Activated CD4-positive, alpha-beta T cell treated with anti-CD3 and anti-CD28 coated beads for 48 hours (primary cell): ENCODE measurements at places on chromosomes 13 and 19.

GRCh38 chr19:19169236-19170052 lies 619 bp downstream of the MEF2B start:
- no peak for DNase-seq

DNA sequence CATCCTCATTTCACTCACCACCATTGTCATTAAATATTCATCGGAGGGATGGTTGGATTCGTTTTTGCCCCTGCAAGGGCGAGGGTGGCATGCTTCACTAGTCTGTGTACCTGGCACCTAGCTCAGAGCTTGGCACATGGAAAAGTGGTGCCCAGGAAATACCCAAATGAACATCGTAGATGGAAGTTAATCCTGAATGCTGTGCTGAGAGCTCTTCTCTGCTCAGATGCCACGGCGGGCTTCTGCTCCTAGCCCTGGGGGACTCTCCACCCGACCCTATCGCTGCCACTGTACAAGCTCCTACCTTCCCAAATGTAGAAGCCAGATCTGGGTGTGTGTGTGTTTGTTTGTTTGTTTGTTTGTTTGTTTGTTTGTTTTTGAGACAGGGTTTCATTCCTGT lies 113.0 kb upstream of the ZNF507 start:
- no peak for DNase-seq

DNA sequence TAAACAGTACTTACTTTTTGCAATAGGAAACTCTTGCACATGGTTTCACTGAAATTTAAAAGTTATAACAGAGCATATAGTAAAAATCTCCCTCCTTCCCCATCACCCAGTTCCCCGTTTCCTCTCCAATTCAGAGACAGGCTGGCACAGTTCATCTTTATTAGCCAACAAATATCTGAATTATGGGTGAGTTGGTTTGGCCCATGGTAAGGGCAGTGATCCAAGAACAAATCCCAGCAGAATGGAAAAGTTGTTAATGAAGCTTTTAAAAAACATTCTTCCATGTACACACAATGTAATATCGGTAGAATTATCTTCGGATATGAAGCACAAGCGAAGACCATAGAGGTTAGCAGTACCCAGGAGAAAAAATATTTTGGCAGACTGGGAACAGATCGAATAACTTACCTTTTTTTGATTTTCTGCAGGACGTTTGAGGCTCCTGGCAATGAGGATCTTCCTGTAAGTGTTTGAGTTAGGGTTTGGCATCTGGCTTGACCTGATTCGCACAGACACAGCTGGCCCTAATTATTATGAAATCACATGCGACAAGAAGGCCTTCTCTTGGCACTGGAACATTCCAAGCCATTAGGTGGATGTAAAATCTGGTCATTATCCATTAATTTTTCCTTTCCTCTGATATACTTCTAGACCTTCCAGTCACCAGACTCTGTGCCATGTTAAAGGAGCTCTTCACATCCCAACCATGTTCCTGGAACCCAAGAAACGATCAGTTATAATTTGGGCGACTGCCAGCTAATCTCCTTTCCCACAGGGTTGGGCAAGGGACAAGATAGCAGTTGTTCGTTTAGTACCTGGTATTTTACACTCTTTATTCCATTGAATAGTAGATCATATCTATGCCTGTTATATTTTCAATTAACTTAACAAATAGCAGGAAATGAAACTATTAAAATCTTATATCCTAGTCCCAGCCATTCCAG lies 139.4 kb upstream of the TSC22D1 start:
- no peak for DNase-seq

- peak; percentile 28 for DNase-seq
Measured at GRCh38 chr19:38739440-38740256, 4.6 kb downstream of the CAPN12 start.

GRCh38 chr13:32330441-32330840 lies 15.1 kb downstream of the BRCA2 start:
- no peak for DNase-seq

- DNase-seq, result no peak
Measured at GRCh38 chr19:2770055-2771013, 12.7 kb downstream of the SGTA start.

DNA sequence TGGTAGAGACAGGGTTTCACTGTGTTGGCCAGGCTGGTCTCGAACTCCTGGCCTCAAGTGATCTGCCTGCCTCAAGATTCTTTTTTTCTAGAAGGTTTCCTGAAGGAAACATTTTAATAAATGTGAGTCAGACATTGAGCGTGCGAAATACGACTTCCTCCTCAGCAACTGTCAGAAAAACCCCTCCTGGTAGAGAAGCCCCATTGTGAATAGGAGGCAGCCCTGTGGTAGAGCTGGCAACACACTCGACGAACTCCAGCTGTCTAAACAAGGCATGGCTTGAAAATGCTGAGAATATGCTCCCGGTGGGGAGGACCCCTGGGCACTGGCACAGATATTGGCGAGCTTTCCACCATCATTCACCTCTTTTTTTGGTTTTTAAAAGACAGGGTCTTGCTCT lies 9.8 kb downstream of the ZNF333 start:
- no peak for DNase-seq

DNA sequence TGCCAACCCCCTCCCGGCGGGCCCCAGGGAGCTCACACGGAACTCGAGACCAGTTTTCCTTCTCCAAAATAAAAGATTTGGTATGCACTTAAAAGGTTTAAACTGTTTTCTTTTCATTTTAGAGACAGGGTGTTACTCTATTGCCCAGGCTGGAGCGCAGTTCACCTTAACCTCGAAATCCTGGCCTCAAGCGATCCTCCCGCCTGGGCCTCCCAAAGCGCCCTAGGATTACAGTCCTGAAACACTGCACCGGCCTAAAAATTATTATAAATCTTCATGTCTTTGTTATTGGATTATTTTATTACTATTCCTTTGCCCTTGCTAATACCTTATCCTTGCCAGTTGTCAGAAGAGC lies 553 bp upstream of the SLC7A1 start:
- no peak for DNase-seq

DNA sequence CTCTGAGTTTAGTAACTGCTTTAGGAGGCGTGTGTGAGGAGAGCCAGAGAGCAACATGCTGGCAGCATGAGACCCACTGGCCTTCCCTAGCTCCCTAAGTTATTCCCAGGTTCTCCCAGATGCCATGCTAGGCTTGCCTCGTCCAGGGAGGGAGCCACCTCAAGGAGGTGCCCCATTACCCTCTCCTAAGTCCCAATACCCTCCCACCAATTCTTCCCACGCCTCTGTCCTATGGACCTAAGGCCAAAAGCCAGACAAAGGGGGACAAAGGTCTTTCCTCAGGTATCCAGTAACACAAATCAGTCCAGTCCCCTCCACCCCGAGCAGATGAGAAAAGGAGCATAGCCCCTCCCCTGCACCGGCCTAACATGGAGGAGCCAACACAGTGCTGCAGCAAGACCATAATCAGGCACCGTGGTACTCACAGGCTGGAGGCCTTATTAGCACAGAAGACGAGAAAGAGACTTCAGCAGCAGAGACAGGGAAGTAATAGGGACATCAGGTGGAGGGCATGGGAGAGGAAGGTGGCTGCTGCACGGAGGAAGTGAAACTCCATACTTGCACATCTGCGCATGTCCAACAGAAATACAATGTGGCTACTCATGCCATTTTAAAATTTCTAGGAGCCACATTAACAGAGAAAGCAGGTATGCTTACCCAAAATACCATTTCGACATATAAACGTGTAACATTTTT lies 46.3 kb downstream of the BRD4 start:
- DNase-seq, result no peak

DNA sequence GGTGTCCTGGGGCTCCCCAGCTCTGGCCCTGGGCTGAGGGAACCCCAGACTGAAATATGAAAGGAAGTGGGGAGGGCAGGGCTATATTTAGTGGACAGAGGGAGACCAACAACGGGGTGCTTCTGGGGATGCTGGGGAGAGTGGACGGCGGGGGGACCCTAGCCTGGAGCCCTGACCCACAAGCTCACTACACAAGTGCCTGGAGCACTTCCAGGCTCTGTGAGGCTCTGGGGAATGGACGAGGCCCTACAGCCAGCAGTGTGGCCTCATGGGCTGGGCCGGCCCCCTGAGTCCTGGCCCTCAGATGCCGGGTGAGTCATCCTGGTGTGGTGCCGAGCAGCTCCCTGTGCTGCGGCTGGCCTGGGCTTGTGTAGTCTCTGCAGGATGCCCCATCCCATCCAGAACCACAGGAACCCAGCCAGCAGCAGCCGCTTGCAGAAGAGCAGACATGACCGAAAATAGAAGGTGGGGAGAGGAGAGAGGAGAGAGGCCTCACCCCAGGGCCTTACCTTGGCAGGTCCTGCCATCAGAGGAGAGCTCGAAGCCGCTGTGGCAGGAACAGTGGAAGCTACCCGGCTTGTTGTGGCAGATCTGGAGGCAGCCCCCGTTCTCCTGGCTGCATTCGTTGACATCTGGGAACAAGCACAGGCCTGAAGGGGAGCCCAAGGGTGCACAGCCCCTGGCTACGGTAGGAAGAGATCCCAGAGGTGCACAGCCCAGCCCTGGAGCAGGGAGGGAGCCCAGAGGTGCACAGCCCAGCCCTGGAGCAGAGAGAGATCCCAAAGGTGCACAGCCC lies 26.1 kb downstream of the GAS6 start:
- DNase-seq, result no peak

- no peak for DNase-seq
Measured at GRCh38 chr13:97653443-97654140, 219.6 kb downstream of the RAP2A start.

- DNase-seq, result no peak
Measured at GRCh38 chr19:51410950-51411748, 6.3 kb downstream of the SIGLEC10 start.

- DNase-seq, result no peak
Measured at GRCh38 chr13:93397619-93398018, 171.0 kb downstream of the GPC6 start.

DNA sequence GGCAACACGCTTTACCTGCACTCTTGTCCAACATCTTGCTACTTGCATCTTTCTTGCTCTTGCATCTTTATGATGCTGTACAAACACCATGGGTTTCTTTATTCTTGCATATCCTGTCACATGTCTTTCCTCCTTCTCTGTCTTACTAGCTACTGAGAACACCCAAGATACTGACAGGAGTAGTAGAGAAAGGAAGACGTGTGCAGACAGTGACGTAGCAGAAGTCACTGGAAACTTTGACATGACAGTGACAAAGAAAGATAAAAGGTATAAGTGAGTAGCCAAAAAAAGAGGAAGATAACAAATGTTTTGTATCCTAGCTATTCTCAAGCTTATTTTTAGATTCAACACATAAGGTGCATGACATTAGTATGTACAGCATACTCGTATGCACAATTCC lies 34.2 kb downstream of the TRPC4 start:
- DNase-seq, result no peak

DNA sequence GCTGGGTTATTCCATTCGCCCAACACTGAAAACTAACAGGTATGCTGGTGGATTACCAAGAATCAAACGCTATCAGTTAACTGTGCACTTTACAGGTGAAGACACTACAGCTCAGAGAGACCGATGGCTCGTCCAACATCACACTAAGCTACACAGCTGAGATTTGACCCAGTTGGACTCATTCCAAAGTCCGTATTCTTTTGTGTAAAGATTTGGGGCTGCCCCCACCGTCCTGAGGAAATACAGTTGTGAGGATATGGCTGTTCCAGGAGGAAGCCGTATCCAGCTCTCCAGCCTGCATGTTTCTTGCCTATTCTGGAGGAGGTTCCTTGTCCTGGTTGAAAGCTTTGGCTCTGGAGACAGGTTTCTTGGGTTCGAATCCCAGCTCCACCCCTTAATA lies 4.2 kb downstream of the ZSCAN5A start:
- DNase-seq, result no peak

DNA sequence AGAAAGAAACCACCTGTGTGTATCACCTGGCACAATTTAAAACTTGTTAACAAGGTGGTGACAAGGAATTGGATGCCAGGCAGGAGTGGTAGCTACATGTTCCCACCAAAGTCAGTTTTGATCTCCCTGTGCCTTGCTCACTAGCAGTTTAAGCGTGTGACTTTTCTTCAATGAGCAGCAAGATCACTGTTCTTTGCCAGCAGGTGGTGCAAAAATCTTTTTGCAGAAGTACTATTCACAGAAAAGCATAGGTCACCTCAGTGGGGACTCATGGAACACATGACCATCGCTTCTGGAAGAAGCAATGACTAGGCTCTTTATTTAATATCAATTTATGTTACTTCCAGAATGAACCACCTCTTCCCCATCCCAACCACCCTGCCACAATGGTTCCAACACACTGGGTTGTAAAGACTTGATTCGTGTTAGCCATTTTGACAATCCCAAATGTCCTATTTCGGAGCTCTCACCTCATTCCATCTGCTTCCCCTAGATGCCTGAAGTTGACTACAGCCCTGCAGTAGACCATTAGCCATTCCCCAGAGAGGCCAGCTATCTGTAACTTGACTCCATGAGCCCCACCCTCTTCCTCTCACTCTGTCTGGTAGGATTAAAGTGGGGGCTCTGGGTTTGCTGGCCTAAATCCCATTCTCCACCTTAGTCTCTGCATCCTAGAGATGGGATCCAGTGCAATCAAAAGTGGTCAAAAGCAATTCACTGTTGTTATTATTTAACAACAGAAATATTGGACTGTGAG lies 59.1 kb upstream of the TNFRSF19 start:
- DNase-seq, result no peak

GRCh38 chr19:12856653-12857052 lies 18.3 kb downstream of the MAST1 start:
- no peak for DNase-seq

- DNase-seq, result no peak
Measured at GRCh38 chr19:49264258-49264657, 60.7 kb downstream of the SLC6A16 start.

DNA sequence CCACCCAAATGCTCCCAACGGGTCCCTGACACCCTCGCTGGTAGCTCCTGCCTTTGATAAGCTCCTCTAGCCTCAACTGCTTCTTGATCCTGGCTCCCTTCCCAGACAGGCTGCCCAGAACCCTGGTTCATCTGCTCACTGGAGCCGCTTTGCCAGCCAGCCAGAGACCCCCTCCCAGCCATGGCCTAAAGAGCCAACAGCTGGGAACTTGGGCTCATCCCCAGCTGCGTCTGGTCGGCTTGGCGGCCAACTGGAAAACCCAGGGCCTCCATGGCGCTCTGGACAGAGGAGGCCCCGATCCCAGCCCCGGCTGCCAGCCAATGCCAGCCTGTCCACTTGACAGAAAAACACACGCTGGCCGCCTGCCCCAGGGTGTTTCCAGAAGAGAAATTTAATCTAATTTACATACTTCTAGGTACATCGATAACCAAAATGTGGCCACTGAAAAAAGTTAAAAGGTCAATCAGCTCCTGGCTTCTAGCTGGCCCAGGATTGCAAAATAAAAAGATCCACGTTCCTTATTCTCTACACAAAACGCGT lies 3.0 kb upstream of the AKAP8L start:
- DNase-seq, result no peak

- peak; percentile 7 for DNase-seq
Measured at GRCh38 chr13:101514695-101515275, 62.3 kb downstream of the ITGBL1 start.
